ENCODE measurements at places on chromosomes 3 and 15. TPM values are rescaled to one million over a fixed set of nuclear protein-coding genes. Genes with fewer than 3 reads are reported as not detected.

ADAMTSL3 gene
- 4.3 TPM for total RNA-seq

DNA sequence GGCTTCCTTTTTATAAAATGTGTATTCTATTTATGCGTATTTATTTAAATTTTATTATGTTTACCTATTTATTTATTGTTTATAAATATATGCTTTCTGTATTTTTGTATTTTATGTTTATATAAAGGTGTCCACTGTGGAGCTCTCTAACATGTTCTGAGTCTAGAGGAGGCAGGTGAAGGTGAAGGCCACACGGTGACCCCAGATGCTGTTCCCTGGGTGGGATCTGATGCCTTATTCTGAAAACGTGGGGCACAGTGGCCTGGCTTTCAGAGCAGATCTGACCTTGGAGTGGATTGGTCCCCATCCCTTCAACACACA is 104.7 kb upstream of the SLC7A14 start:
- no peak for DNase-seq

DNA sequence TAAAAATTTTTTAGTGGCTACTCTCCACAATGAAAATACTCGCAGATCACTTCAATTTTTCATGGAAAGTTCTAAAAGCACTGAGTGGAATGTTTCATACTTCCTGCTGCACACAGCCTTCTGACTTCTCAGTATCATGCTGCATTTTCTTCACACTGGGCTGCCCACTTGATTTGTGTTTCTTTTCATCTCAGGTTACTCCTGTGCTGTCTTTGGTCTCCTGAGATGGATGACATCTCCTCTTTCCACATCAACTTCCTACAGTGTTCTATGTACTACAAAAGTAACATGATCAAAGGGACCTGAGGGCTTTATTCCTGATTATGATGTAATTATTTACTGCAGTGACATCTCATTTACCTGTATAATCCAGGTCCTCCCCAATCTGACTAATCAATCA is 927.7 kb downstream of the ROBO2 start:
- DNase-seq: no peak

DNA sequence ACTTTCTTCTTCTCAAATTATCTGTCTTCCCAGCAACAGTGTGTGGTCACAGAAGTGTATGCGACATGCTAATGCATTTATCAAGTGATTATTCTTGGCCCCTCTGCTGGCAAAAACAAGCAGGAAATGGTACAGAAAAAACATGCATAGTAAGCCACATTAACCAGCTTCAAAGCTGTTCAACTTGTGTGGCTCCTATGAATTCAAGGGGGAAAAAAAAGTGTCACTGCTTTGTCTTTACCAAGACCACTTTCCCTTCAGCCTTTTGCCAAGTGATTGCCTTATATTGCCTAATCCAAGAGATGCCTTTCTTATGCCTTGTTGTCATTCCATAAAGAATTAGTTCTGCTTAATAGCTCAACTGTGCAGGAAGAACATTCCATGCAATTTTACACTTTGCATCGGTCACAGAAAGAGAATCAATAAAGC is 39.1 kb downstream of the PRTG start:
- no peak for DNase-seq

GRCh38 chr15:45234562-45235235 is 17.3 kb upstream of the SLC28A2 start:
- DNase-seq: no peak

SLC24A5 gene
- total RNA-seq: not detected

GRCh38 chr3:23385327-23385726 is 182.2 kb downstream of the UBE2E2 start:
- no peak for DNase-seq

DNA sequence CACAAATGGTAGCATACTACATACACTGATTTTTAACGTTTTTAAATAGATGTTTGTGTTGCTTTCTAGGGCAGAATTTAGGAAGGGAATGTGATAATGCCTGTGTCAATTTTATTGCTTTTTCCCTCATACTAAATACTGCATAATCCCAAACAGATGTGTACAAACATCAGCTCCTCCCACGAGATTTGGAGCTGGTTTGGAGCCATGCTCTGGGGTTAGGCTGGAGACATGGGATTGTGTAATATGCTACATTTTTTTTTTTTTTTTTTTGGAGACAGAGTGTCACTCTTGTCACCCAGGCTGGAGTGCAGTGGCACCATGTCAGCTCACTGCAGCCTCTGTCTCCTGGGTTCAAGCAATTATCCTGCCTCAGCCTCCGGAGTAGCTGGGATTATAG is 80.1 kb downstream of the EBLN2 start:
- peak; percentile 42 for DNase-seq

DNA sequence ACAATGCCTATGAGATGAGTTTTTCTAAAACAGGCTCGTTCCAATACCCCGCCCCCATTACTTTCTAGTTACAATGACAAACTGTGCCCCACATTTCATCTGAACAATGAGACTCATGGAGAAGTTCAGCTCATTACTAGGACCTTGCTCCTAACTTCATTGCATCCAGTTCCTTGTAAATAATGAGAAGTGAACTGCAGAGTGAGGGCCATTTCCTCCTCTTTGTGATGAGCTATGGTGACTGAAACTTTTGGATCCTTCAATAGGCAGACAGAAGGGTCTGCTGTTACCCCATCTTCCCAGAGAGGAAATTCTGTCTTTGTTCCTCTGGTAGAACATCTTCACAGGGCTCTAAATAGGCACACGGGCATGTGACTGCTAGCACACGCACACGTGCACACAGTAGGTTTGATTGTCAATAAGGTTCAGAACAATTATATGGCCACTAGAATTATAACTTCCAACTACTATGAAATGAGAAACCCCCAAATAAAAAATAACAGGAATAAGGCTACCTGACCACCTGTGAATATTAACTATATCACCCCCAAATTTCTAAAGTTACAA is 51.8 kb downstream of the SERP1 start:
- DNase-seq: no peak

GRCh38 chr3:183592821-183593220 is 37.3 kb upstream of the KLHL6 start:
- no peak for DNase-seq

DNA sequence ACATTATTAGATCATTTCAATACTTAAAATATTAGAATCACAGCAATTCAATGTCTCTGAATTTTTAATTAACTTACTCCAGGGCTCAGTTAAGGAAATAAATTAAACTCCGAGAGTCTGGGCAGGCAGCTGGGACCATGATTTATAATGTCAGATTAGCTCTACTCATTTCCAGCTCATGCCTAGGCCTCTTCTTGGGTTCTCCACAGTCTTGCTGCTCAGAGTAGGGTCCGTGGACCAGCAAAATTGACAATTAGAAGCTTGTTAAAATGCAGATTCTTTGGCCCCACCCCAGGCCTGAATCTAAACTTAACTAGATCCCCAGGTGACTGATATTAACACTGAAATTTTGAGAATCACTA is 28.2 kb downstream of the ADAMTS9 start:
- no peak for DNase-seq

SLC12A8 gene
- total RNA-seq: 0.52 TPM

GRCh38 chr3:184688251-184688881 is 23.5 kb downstream of the MAGEF1 start:
- no peak for DNase-seq

- DNase-seq: no peak
These were observed 90.7 kb downstream of the FILIP1L start for GRCh38 chr3:100023595-100023994.

RPLP1 gene
- total RNA-seq: 1,068 TPM

- no peak for DNase-seq
These were observed 658.4 kb upstream of the NECTIN3 start for GRCh38 chr3:110413266-110413665.

GRCh38 chr3:98617841-98618240 is 24.4 kb upstream of the CPOX start:
- DNase-seq: no peak

DNA sequence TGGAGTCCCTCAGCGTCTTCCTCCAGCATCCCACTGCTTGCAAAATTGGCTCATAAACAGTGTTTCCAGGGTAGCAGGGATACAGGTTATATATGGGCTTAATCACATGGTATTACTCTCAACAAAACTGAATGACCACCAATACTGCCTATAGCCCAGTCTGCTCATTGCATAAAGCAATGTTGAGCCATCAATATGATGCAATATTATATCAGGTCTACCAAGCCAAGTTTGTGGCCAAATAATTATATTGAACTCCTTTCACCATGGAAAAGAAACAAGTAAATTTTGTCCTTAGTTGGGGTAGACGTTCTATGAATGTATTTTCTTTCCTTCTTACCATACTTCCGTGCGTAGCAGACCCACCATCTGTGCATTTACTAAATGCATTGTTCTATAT is 652.3 kb downstream of the ROBO1 start:
- no peak for DNase-seq

HYAL3 gene
- 1.3 TPM for total RNA-seq

NUDT16 gene
- 36.4 TPM for total RNA-seq

DNA sequence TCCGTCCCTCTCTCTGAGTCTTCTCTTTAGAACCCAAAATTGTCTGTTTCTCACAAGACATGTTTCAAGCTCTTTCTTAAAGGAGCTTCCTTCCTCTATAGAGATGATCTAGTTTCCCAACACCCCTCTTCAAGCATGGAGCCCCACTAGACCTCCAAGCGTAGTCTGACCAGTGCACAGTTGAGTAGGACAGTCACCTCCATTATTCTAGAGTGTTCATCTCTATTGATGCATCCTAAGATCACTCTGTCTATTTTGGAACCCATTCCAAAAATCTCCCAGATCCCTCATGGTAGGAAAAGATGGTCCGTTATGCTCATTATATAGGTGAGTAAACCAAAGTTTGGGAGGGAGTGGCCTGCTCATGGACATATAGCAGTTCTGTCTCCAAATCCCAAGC is 4.1 kb upstream of the CAV3 start:
- DNase-seq: no peak

GOLGA8T gene
- 0.57 TPM for total RNA-seq

- DNase-seq: no peak
These were observed 862.5 kb downstream of the CADM2 start for GRCh38 chr3:85821130-85821756.

GRCh38 chr3:105885256-105885655 is 16.4 kb upstream of the CBLB start:
- no peak for DNase-seq

- DNase-seq: peak; percentile 55
These were observed 15.7 kb upstream of the GRIP2 start for GRCh38 chr3:14555835-14556234.

GRCh38 chr3:674116-674515 is 418.7 kb upstream of the CNTN6 start:
- DNase-seq: no peak

- no peak for DNase-seq
These were observed 319.8 kb downstream of the SUCLG2 start for GRCh38 chr3:67334588-67334987.

DNA sequence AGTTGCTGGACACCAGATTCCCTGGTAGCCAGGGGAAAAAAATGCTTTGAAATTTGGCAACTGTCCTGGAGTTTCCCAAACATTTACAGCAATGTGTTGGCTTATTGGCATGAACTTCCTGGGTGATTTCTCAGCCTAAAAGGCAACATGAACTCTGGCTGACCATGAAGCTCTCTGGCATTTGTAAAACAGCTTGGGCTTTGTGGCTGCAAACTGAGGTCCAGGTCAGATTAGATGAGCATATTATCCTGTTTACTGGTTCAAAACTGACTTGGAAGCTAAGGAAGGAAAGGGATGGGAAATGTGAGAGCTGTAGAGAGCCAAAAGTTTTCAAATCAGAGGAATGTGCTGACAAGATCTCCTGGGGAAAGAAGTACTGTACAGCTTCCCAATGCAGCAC is 139.0 kb downstream of the P3H2 start:
- peak; percentile 20 for DNase-seq

CPN2 gene
- 1.0 TPM for total RNA-seq

DNA sequence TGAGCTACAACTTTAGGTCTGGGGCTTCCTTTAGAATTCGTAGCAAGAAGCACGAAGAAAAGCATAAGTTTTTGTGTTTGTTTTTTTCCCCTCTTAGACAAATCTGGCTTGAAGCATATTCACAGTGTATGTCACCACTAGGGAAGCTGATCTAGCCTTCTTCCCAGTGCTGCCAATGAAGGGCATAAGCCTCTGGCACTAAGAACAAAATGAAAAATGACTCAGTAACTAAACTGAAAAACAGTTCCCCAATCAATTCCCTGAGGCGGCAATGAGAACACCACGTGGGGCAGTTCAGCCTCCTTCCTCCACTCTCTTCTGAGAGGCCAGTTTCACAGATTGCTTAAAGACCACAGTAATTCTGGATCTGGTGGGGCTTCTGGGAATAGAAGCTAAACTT is 338.1 kb downstream of the GAP43 start:
- DNase-seq: no peak

DNA sequence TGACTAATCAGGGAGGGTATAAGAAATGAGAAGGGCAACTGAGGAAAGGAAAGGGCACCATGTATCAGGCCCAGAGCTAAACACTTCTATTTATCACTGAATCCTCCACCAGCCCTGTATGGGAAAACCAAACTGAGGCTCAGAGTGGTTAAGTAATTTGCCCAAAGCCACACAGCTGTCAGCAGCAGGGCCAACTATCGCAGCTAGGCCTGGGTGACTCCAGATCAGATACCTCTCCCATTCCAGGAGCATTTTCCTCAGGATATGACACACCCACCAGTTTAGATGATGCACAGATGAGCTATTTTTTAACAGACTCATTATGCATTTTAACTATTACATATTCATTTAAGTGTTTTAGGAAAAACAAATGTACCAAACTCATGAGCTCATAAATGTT is 14.5 kb downstream of the NUP210 start:
- no peak for DNase-seq

DNA sequence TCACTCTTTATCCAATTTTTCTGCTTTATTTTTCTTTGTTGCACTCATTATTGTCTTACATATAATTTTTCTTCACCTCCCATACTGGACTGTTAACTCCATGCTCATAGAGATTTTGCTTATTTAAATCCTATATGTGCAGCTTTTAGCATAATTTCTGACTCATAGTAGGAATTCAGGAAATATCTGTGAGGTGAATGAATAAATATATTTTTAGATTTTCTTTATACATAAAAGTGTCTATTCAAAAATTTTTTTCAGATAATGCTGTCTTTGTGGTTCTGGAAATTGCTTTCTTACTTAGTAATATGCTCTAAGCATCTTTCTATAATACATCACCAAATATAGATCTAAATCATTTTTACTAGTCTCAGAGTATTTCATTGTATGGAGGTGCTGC is 191.8 kb upstream of the SUCLG2 start:
- no peak for DNase-seq

RLBP1 gene
- not detected for total RNA-seq

STRIT1 gene
- 1.2 TPM for total RNA-seq

SLC51B gene
- not detected for total RNA-seq

DNA sequence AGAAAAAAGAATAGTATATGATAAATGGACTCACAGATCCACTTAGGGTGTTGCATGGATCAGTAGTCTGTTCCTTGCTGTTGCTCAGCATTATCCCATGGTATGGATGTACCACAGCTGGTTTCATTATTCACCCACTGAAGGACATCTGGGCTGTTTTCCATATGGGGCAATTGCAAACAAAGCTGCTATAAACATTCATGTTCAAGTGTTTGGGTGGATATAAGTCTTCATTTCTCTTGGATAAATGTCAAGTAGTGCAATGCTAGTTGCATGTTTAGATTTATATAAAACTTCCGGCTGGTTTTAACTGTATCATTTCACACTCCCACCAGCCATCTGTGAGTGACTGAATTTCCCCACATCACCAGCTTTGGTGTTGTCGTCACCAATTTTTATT is 137.7 kb downstream of the ASB7 start:
- DNase-seq: no peak

- DNase-seq: no peak
These were observed 126.8 kb downstream of the IL20RB start for GRCh38 chr3:137084586-137084985.
